ENCODE measurements at places on chromosomes 12 and 14.

- DNase-seq: peak; percentile 51
Measured at GRCh38 chr12:104575442-104576186, 118.9 kb downstream of the CHST11 start.

DNA sequence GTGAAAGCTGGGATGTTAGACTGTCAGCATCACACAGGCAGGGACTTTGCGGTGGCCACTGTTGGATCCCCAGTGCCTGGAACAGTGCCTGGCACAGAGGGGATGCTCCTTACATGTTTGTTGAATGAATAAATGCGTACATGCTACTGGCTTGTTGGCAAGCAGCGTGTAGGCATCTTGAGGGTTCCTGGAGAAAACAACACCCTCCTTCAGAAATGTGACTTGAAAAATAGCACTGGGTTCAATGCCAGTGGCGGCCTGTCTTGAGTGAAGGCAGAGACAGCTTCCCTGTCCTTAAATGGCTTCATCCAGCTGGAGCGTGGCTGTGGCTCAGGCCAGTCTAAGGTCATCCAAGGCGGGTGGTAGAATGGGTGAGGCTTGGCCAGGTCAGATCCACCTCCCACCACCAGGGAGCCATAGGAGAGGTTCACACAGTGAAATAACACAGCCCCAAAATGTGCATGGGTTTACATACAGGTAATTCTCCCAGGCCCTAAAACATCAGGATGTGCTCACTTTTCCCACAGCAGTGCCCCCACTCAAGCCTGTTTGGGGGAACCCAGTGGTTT, 171.4 kb downstream of the PHETA1 start:
- no peak for DNase-seq

DNA sequence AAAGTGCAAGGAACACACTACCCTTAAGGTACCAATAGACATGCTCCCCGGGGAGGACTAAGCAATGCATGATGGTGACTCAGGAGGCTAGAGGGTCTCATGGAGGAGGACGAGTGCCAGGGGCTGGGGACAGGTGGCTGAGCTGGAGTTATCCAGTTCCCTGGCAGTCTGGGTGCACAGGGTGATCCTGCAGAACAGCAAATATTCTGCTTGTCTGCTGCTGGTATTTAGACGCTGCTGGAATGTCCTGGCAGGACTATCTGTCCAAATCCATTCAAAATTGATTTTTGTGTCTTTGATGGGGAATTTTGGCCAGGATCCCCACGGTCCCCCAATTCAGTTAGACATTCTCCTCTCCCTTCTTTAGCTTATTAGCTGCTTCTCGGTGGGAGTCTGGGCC, 138.7 kb downstream of the C12orf75 start:
- DNase-seq: no peak

DNA sequence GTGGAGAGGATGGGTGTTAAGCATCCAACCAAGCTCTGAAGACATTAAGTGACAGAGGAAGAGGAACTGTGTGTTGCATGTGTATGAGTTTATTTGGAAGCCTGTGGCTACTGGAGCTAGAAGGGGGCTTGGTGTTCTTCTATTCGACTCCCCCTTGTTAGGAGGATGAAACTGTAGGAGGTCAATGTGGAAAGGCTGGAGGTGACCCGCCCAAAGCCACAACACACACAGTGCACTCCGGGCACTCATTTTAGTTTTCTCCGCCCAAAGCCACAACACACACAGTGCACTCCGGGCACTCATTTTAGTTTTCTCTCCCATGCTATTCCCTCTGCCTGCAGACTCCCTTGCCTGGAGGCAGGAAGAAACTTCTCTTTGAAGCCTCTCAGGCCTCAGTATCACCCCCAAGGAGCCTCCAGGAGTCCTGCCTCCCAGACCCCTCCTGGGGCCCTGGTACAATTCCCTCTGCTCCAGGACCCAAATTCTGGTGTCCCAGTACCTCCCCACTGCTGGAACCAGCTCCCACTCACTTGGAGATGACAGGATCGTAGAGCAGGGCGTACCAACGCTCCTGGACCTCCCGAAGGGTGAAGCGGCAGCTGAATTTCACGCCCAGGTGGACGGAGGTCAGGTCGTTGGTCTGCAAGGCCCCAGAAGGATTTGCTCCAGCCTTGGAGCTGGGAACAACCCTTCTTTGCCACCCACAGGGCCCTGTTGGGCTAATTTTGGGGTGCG, 3.8 kb downstream of the MCRS1 start:
- DNase-seq: no peak

- DNase-seq: no peak
Measured at GRCh38 chr12:30877105-30877875, 49.3 kb upstream of the TSPAN11 start.

GRCh38 chr12:104182144-104182543, 33.4 kb upstream of the TXNRD1 start:
- no peak for DNase-seq

GRCh38 chr12:89358805-89359204, 6.5 kb upstream of the DUSP6 start:
- DNase-seq: no peak

GRCh38 chr12:66367015-66367667, 64.8 kb downstream of the HELB start:
- no peak for DNase-seq

DNA sequence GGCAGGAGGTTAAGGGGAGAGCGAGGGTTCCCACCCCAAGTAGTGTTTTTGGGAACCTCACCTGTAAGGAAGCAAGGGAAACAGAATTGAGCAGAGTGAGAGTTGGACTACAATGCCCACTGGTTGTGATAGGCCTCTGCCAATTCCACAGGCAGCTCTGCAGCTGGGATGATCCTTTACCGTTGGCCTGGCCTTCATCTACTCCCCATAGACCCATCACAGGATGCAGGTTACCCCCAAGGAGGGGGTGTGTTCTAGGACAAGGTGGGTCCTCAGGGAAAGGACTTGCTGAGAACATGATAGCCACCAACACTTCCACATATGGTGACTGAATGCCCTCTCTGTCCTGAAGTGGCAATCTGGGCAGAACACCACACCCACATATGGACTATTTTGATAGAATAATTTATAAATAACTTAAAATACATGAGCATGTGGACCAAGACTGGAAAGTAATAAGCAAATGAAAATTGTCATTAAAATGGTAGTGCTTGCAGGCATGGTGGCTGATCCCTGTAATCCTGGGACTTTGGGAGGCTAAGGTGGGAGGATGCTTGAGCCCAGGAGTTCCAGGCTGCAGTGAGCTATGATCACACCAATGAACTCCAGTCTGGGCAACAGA, 8.4 kb downstream of the PHLDA1 start:
- DNase-seq: no peak

- no peak for DNase-seq
Measured at GRCh38 chr12:53652366-53652765, 23.5 kb downstream of the ATP5MC2 start.

GRCh38 chr14:35337269-35338255, 45.4 kb downstream of the PSMA6 start:
- no peak for DNase-seq

GRCh38 chr12:122013791-122014590, 7.7 kb upstream of the BCL7A start:
- DNase-seq: no peak

GRCh38 chr14:70563869-70564268, 29.1 kb upstream of the ADAM20 start:
- DNase-seq: no peak

DNA sequence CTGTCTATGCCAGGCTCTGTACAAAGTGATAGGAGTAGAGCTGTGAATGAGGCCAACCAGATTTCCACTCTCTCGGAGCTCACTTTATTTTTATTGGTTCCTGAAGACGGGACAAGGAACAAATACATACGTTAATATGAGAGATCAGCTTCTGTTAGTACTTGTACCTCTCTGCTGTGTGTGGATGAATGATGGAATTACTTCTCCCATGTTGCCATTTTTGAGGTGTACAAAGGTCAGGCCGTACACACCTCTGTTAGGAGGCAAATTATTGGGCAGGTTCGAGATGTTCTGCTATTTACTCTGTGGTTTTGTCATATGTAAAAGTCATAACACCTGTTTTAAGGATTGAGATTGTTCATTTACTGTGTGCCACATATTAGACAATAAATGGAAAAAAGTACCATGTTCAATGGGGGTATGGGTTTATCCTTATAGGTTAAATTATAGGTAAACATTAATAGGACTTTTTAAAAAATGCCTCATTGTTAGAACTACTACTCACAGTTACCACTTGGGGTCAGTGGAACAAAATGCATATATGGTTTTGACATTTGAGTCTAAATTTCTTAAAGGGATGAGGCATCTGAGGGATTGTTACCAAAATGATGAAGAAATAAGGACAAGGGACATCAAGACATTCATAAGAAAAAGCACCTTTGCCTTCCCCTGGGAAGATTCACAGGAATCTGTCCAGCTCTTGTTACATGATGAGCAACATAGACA, 26.9 kb downstream of the WBP11 start:
- DNase-seq: peak; percentile 10

DNA sequence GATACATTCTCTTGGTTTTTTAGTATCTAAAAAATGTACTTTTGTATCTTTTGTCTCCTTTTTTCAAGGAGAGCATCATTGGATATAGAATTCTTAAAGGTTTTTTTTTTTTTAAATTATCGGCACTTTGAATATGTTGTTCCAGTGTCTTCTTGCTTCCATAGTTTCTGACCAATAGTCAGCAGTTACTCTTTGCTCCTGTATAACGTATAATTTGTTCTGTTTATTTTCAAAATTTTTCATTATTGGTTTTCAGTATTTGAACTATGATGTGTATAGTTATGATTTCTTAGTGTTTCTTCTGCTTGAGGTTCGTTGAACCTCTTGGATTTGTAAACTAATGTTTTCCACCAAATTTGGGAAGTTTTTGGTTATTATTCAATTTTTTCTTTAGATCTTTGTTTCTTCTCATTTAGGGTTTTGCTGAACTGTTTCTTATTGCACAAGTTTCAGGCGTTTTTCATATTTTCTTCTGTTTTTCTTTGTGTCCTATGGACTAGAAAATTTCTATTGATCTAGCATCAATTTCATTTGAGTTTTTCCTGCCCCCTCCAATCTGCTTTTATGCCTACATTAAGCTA, 93.9 kb downstream of the PLBD1 start:
- peak; percentile 9 for DNase-seq

DNA sequence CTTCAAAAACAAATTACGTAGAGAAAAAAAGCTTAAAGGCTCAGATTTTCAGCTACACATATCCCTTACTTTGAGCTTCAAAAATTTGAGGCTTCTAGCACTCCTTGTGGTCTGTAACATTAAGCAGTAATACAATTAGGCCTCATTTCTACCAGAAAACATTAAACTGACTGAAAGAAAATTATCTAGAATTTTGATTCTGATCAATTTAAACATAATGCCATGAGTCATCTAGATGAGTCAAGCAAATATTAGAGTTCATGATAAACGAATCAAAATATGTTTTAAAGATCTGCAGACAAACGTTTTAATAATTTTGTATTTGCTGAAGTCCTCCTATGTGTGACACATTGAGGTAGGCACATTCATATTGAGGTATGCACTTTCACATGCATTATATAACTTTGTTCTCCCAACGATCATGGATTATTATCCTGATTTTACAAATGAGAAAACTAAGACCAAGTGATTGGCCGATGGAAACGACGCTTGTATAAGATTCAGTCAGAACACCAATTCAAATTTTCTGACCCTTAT, 4.3 kb downstream of the OSBPL8 start:
- no peak for DNase-seq

DNA sequence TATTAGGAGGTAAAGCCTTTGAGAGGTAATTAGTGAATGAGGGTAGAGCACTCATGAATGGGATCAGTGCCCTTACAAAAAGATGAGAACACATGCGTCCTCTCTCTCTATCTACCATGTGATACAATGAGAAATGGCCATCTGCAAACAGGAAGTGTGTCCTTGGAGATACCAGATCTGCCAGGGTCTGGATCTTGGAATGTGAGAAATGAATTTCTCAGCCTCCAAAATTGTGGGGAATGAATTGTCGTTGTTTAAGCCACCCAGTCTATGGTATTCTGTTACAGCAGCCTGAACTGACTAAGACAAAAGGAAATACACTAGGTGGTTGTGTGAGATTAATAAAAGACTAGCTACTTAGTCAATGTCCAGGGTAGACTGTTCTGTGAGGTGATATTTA, 366.6 kb downstream of the NELL2 start:
- DNase-seq: no peak

GRCh38 chr12:55908726-55909512, 18.8 kb downstream of the PYM1 start:
- no peak for DNase-seq

DNA sequence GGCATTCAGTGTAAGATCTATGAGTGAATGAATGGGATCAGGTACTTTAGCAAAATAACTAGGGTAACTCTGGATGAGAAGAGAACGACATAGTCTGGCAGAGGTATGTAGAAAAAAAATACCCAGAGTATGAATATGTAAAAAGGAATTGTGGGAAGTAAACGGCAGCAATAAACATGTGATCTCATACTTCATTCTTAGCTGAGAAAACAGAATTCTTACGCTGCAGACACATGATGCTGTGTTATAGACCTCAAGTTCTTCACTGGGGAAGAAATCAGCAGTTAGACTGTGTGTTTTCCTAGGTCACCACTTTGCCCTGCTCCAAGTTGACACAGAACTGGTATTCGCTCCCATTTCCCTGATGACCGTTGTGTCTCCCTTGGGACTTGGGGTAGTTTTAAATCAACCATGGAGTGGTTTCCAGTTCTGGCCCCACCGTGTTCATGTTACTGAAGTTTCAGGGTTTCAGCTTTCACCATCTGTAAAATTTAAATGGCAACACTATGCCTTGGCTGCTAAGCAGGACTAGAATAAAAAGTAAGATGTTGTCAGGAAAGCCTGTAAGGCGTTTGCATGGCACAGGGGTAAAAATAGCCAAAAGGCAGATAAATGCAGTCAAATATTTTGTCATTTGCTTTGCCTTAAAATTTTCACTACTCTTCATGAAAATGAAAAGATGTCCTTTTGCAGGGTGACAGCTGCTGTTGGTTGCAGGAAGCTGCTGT, 223.7 kb downstream of the PELI2 start:
- DNase-seq: peak; percentile 35

GRCh38 chr12:63495974-63496373, 172.3 kb downstream of the DPY19L2 start:
- no peak for DNase-seq

DNA sequence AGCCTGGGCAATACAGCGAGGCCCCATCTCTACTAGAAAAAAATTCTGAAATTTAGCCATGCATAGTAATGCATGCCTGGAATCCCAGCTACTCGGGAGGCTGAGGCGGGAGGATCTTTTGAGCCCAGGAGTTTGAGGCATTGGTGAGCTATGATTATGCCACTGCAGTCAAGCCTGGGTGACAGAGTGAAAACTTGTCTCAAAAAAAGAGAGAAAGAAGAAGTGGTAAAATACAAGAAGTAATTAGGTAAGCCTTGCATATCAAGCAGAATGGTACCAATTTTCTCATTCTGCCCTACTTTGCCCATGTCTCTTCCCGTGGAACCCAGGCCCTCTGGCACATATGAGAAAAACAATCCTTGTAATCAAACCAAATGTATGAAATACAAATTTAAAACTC, 70.7 kb downstream of the SUSD6 start:
- DNase-seq: peak; percentile 55

All from inflammatory macrophage treated with lipopolysaccharide for 4 hours (primary cell).